Hematopoietic multipotent progenitor cell treated with erythropoietin and hydrocortisone succinate and interleukin-3 and kit ligand, for 17 days (in vitro differentiated cells): ENCODE measurements at places on chromosomes 2 and 18.

- no peak for DNase-seq
Measured at GRCh38 chr2:102073168-102073724, 69.3 kb upstream of the IL1R1 start.

- no peak for DNase-seq
Measured at GRCh38 chr2:129087133-129087813, 768.6 kb upstream of the HS6ST1 start.

- no peak for DNase-seq
Measured at GRCh38 chr18:31586616-31587015, 5.1 kb upstream of the TTR start.

DNA sequence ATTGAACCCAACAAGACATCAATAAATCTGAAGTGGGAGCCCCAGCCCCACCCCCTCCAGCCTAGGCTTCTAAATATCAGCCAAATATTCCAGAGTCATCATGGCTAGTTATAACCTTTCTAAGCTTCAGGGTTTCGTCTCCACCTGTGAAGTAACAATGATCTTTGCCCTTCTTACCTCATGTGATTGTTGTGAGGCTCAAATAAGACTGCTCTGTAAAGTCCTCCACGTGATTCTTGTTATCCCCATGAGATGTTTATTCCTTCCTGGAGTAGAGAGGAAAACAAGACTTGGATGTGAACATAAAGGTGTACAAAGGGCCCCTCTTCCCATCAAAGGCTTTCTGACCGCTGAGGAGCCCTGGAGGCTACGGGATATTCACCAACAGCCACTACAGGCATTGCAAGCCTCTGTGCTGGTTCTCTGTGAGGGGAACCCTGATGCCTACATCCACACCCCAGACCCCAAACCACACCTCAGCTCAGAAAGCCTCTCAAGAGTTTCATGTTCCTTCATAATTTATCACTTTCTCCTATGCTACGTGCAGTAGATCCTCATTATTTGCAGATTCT, 20.1 kb upstream of the REEP1 start:
- no peak for DNase-seq

DNA sequence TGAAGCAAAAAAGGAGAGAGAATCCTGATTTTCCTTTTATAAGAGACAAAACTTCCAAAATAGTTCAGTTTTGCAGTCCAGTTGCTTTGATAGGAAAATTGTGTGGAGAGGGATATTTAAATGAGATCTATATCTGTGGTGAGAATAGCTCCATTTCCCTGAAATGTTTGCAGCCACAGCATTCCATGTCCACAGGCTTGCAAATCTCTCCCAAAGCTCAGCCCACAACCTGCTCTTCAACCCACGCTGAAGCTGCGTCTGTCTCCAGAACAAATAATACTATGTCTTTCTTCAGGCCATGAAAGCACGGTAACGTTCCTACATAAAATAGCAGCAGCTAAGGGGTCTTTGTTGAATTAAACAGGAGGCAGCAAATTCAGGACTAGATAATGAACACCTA, 31.8 kb downstream of the TMEM17 start:
- DNase-seq: no peak

DNA sequence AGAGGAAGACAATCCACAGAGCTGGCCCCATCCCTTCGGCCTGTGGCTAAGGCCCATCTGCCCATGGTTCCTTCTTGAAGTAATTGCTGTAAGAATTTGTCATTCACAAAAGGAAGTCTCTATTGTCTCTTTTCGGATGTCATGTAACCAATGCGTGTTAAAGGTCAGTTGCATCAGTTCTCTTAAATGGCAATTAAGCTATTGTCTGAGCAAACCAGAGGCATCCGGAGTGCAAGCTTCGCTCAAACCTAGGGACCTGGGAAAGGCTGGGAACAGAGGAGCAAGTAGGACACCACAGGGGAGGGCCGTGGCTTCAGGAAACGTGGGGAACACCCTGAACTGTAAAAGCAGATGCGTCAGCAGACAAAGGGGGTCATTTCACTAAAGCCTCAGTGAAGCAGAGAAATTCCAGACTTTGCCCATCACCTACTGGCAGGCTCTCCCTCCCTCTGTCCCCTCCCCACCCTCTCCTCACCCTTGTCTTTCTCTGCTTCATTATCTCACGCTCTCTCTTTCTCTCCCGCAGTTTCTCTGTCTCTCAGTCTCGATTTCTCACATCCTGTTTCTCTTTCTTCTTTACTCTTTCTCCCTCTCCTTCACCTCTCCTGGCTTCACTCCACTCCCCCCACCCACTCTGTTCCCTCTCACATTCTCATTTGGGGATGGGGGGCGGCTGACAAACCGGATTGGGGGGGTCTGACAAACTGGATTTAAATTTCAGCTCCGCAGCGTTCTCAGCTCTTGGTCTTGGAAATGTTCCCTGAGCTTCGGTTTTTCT, 204.6 kb upstream of the TNP1 start:
- DNase-seq: no peak

GRCh38 chr2:62398356-62398755, 107.6 kb downstream of the TMEM17 start:
- no peak for DNase-seq

- DNase-seq: no peak
Measured at GRCh38 chr2:227761740-227762476, 16.2 kb downstream of the SCYGR8 start.

GRCh38 chr18:50388988-50389387, 14.1 kb downstream of the SKA1 start:
- no peak for DNase-seq

- DNase-seq: no peak
Measured at GRCh38 chr2:216294305-216294704, 78.0 kb downstream of the MARCHF4 start.

GRCh38 chr2:31284107-31284506, 50.2 kb downstream of the EHD3 start:
- no peak for DNase-seq

DNA sequence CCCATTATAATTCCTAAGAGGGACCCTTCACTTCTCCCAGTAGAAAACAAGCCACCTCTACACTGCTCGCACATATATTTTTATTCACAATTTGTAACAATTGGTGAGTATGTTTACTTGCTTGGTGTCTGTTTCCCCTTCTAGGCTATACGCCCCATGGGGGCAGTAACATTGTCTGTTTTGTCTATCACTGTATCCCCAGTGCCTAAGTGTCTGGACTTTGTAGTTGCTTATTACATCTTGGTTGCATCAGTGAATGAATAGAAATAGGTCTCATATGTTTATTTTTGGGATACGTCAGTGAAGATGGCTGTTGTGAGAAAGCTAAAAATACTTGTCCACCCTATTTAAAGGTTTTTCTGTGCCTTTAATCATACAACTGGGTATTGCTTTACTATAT, 87.4 kb upstream of the ITGB6 start:
- DNase-seq: no peak

DNA sequence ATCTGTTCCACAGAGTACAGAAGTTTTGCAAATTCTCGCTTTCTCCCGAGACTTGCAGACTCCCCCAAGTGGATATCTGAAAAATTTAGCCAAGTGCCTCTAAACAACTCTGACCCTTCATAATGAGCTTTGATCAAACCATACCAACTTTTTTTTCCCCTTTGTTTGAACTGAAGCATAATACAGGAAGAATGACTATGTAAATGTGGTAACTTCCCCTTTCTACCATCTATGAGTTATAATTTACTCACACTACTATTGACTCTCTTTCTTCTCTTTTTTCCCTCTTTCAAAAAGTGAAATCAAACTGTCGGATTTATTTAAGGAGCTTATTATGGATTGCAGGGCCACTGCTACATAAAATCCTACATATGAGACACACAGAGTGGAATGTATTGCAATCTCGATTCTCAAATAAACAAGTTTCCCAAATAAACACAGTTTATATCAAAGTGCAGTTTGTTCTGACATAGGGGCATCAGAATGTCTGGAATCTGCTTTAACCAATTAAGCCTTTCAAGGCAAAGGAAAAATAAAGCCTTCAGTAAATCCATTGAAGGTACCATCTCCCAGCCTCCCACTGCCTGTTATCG, 1.4 kb upstream of the ZNF804A start:
- no peak for DNase-seq

- DNase-seq: no peak
Measured at GRCh38 chr18:68833756-68834155, 35.9 kb downstream of the CCDC102B start.
